HS-5 (cell line): ENCODE measurements at places on chromosomes 12 and 14.

- DNase-seq: peak; percentile 91
Observed at GRCh38 chr12:66036317-66036716, 94.2 kb downstream of the LLPH start.

DNA sequence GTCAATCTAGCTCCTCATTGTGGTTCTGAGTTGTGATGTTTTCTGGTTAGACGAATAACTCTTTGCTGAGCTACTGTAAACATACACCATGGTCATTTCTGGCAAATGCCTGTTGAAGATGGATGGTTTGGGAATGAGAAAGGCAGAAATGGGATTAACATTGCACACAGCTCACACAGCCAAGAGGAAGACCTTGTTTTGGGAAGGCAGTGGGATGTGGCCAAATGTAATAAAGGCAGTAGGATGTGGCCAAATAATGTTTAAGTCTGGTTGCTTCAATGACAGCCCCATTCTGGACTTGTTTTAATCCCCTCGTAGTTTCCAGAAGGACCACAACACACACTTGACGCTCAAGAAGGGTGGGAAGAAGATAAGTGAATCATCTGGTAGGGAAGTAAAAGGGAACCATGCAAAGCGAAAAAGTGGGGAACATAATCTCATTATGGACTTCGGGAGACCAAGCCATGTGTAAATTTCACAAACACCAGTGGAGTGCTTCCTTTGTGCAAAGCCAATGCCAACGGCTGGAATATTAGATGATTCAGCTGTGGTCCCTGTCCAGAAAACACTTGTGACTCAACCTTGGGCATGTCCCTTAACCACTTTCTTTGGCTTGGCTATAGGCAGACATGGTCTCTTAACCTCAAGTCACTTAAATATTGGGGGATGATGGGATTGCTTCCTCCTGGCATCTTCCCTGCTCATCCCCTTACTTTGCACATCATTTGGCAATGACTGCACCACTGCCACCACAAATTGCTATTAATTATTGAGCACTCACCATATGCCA, 284.4 kb upstream of the CRY1 start:
- DNase-seq: no peak

GRCh38 chr14:91858536-91859275, 8.6 kb downstream of the TC2N start:
- DNase-seq: peak; percentile 23

DNA sequence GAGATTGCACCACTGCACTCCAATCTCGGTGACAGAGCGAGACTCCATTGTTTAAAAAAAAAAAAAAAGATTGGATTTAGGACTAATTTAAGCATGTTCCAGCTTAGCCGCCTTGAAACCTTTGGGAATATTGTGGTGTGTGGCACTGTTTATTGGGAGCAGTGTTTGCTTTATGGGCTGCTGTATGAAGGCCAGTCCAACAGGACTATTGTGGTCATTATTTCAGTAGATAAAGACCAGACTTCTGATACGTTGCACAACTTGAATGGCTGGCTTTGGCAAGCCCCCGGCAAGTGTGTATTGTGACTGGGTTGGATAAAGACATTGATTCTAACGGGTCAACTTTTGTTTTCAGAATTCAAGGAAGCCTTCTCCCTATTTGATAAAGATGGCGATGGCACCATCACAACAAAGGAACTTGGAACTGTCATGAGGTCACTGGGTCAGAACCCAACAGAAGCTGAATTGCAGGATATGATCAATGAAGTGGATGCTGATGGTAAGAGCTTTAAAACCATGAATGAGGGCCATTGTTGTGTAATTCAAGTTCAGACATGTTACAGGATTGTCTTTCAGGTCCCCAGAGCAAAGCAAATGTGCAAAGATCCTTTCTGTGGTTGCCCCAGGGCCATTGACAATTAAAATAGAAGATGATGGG, 4.2 kb downstream of the CALM1 start:
- DNase-seq: no peak

DNA sequence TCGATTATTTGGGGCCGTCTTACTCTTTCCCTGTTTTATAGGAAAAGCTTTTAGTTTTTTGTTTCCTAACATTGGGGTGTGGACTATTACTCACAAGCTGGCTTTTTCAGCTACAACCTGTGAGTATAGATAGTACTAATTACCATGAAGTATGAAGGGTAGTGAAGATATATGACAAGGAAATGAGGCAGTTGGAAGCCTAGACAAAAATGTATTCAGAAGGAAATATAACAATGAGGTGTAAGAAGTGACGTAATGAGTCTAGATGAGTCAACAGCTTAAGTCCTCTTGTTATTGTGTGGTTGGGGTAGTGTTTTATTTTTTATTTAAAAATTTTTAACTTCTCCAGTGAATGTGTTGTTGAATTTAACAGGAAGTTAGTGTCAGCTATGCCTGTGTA, 804.5 kb downstream of the NRXN3 start:
- DNase-seq: no peak

- DNase-seq: no peak
Observed at GRCh38 chr14:75456997-75457335, 29.1 kb downstream of the JDP2 start.

- DNase-seq: no peak
Observed at GRCh38 chr12:16324772-16325171, 22.7 kb upstream of the MGST1 start.

GRCh38 chr12:64450711-64451486, 1.0 kb upstream of the TBK1 start:
- no peak for DNase-seq

GRCh38 chr14:74911704-74912103, 11.4 kb downstream of the RPS6KL1 start:
- DNase-seq: no peak

DNA sequence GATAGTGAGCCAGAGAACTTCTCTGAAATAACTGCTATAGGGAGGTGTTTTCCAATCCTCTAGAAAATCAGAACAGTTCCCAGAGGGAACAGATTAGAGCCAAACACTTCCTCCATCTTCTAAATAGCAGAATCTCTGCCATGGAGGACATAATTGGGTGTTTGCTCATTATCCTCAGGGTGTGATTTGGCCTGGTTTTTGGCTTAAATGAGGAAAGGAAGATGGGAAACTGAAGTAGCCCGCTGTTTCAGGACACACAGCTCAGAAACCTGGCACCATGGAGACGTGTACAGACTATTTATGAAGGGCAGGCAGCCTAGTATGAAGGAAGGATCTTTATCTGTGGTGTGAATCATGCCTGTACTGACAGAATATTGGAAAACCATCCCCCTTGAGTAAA, 231.7 kb upstream of the PRKD1 start:
- no peak for DNase-seq

GRCh38 chr14:31278883-31279282, 71.3 kb upstream of the HECTD1 start:
- DNase-seq: no peak
